ENCODE measurements at places on chromosomes 4 and X.

DNA sequence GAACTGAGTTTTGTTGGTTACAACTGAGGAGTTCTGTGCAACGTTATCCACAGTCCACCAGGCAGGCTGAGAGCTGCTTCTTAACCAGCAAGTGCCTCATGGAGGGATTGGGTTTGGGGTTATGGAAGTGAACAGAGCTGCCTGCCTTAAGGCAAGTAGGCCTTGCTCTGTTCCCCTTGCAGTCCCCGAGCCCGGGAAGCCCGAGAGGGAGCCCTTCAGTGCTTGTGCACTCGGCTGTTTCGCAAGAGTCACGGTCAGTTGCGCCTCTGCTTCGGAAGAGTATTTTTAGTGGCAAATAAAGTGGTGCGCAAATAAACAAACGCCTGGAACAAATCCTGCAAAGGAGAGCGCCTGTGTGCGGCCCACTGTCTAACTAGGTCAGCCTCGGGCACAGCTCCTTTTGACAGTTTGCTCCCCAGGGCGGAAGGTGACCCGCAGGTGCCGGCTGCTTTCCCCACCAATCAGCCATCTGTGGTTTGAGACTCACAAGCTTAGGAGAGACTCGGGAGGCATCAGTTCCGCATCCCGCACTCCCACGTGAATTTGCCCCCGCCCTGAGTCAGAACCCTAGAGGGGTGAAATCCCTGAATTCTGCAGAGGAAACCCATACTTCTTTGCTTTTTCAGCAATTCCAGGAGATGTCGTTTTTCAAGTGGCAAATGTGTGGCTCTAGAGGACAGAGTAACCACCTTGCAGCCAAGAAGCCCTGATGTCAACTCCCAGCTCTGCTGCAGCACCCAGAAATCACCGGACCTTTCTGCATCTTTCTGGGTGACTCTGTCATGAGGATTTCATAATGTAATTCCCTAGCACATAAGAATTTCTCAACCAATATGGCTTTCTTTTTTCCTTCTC, 56.8 kb downstream of the LGI2 start:
- no peak for DNase-seq

- DNase-seq: no peak
Measured at GRCh38 chr4:189362364-189362763, 578.3 kb upstream of the FRG1 start.

- no peak for DNase-seq
Measured at GRCh38 chr4:120228086-120228485, 161.4 kb upstream of the MAD2L1 start.

DNA sequence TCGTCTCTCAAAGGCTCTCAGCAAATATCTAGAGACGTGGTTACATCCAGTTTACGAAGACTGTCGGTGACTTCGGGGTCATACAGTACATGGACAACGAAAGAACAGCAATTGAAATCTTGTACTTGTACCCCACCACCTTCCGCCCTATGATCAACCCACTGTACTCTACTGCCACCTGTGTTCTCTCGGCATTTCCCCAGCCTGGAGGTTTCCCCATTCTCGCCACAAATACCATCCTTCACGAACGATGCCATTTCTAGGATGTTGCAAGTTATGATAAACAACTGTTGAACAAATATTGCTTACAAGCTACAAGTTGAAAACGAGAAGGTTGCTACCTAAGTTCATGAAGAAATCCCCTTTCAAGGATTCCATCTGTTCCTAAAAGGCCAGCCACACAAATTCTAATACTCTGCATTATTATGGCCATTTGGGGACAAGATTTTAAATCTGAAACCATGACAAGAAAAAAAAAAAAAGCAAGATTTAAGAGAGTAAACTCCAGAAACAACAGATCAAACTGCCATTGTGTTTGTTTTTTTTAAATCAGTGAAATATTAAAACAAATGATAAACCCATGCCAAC, 1.6 kb downstream of the APBB2 start:
- no peak for DNase-seq

DNA sequence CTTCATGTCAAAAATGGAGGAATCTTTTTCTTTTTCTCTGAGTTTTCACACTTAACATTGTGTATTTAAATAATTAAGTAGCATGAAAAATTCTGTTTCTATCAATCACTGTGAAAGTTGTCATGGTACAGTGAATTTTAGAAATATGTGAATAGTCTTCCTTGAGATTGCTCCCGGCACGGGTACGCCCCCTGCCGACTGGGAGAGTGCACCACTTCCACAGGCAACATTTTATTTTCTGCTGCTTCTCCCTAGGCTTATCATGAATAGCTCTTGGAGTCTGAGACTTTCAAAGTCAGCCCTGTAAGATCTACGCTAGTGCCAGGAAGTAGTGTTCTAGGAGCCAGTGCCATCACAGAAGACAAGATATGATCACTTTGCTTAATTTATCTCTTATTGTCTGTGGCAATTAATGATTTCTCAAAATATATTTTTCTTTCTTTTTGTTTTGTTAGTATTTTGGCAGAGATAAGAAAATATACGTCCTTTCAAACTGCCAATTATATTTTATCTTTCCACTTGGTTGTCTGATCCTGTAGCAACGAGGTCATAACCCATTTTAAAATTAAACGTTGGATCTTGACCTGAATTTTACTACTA, 763.8 kb upstream of the AADAT start:
- DNase-seq: no peak

- no peak for DNase-seq
Measured at GRCh38 chr4:3228881-3229280, 20.1 kb upstream of the MSANTD1 start.

DNA sequence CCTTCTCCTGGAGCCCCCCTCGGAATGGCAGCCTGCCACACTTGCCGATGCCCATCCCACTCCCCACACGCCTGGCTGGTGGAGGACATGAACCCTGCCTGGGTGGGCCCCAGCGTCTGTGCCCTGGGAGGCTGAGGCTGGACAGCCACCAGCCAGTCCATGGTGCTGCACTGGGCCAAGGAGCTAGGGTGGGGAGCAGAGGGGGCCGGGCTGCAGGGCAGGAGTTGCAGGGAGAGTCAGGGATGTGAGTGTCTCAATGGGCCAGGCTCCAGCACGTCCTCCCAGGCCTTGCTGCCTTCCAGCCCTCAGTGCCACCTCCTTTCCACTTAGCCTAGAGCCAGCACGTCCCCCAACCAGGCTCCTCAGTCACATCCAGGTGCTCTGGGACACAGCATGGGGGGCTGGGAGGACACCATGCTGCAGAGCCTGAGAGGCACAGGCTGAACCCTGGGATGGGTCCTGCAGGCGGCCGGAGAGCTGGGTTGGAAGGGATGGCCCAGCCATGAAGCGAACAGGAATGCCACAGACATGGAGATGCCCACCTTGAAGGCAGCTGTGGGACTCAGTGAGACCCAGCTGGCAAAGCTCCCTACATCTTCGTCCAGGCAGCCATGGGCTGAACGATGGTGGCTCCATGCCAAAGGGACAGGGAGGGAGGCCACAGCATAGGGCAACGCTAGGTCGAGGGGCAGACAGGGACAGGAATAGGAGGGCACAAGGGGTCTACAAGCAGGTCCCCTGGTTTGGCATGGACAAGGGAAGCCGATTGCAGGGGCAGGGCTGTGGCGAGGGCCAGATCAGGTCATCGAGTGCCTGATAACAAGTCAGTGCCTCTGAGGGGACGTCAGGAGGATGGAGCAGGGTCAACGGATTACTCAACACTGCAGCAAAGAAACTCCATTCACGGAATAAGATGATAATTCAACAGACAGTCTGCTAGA, 30.1 kb upstream of the MXD4 start:
- no peak for DNase-seq

DNA sequence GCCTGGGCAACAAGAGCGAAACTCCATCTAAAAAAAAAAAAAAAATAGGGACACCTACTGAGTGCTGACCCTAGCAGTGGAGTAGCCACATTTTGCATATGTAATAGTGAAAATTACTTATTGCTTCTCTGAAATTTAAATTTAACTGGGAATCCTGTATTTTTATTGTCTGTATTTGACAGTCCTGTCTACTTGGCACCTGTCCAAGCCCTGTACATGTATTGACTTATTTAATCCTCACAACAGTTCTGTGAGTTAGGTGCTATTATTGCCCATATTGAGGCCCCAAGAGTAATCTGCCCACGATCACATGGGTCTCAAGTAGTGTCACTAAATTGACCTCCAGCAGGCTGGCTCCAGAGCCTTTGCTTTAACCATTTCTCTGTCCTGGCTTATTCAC, 81.6 kb downstream of the WDR19 start:
- DNase-seq: no peak

DNA sequence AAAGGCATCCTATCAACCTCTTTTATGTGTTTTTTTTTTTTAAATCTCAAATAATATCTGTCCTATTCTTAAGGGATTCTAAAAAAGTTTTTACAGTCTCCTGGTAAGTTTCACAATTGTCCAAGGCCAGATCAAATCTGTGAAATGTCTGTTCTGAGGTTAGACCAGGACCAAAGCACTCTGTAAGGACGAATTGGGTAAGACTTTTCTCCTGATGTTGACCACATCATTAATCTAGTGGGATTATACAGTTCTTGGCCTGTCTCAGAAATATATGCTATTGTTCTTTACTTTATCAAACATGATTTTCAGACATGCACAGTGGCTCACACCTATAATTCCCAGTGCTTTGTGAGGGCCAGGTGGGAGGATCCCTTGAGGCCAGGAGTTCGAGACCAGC, 45.8 kb upstream of the TMEM131L start:
- DNase-seq: no peak

DNA sequence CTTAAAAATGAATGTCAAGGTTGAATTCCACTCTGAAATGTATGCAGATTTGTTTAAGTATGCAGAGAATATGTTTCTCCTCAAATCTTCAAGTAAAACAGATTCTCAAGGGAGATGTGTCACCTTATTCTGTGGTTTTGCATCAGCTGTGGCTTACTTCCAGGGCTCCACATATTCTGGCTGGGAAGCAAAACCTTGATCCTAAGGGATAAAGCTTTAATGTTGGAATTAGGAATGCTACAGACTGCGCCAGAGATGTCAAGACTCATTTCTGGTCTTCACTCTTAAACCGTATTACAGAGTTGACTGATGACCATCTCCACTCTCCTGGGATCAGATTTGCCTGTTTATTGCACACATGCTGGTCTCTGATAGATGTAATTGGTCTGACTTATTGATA, 143.9 kb upstream of the DIPK2B start:
- DNase-seq: peak; percentile 64

GRCh38 chrX:136711147-136711546, 63.2 kb downstream of the CD40LG start:
- DNase-seq: no peak

- no peak for DNase-seq
Measured at GRCh38 chr4:25184056-25184455, 23.8 kb upstream of the SEPSECS start.

All from HS-27A (cell line).